ENCODE measurements at places on chromosomes 2 and 18.
A peak's percentile ranks its signal among the peaks of the same experiment; 100 is the strongest.

DNA sequence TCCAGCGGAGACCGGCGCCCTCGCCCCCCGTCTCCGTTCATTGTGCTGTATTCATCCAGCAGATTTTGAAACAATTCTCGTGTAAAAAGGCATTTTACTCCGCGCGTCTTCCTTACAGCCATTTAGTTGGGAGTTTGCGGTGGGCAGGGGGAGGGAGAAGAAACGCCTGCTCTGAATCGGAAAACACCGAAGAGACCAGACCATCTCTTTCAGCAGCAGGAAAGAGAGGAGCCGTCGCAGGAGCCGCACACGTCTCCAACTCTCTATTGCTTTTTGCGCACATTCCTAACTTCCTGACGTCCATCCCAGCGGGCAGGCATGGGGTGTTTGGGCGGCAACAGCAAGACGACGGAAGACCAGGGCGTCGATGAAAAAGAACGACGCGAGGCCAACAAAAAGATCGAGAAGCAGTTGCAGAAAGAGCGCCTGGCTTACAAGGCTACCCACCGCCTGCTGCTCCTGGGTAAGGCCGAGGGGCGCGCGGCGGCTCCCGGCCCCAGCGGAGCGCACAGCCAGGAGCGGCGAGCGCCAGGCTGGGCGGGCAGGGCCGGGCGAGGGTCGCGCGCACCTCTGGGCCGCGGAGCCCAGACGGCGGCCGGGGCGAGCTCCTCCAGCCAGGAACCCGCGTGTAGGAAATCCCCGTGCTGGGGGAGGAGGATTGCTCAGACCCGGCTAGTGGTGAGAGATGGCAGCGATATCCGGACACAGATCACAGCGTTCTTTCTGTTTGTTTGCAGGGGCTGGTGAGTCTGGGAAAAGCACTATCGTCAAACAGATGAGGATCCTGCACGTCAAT, 63.2 kb downstream of the GNAL start:
- DNase-seq = no peak

- DNase-seq = no peak
Measured at GRCh38 chr2:83587309-83587708, 871.8 kb downstream of the SUCLG1 start.

DNA sequence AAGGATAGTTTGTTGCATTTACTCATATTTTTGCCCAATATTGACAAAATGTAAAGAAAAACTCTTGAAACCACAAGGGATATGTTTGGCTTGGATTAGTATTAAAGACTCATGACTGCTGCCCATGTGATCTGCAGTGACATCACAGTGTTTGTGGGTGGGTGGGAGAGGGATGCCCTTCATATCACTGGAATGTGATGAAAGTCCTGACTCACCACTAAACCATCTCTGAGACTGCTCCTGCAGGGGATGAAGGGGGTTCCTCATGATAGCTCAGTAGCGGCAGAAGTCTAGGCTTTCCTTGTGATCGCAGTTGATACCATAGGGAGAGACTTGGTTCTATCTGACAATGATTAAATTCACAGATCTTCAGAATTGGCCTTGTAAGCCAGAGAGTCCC, 451.2 kb downstream of the CNTNAP5 start:
- DNase-seq = no peak

DNA sequence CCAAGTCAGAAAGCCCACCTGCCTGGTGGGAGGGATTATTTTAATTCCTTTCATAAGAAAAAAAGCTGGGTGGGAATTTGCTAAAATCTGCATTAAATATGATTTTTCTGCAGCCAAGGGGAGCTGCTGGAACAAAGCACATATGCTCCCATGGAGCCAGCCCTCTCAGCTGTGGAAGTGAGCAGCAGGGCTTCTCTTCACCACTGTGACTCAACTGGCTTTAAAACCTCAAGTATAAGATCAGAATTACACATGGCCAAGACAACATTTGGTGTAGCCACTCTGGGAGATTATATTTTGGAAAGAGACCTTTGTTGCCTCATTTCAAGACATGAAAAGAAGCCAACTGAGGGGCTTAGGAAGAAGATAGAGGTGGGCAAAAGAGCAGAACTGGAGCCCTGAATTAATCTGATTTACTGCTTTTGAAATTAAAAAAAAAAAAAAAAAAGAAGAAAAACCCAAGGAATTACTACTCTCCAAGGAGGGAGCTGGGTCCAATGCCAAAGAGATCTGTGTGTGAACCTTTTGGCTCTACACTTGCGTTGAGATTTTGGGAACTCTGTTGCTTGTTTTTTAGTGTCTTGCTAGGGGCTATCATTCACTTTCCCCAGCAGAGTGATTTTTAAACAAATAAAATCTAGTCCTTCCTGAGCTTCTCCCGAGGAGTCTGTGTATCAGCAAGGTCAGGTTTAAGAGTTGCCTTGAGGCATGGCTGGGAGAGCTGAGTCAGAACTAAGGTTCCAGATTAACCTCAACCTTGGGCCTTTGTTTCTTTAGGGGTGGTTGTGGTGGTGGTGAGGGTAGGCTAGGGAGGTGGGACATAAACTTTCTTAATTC, 6.0 kb downstream of the LHCGR start:
- DNase-seq = no peak

DNA sequence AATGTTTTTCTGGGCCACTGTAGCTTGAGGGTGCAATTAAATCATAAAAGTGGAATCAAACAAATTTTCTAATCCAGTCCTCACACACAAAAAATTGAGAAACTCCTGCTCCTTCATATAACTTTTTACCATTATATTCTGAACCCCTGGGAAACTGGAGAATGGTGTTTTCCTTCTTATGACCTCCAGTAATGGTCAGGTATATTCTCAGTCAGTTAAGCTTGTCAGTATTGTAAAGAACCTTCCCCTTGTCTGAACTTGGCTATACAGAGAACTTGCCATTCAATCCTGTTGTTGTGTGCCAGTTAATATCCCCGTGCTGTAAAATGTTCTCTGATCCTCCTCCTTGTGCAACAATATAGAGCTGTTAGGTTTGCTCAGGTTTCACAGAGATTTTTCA, 39.5 kb downstream of the ZNF804A start:
- DNase-seq = no peak

GRCh38 chr2:237733677-237734300, 64.8 kb upstream of the RBM44 start:
- peak; percentile 77 for DNase-seq

DNA sequence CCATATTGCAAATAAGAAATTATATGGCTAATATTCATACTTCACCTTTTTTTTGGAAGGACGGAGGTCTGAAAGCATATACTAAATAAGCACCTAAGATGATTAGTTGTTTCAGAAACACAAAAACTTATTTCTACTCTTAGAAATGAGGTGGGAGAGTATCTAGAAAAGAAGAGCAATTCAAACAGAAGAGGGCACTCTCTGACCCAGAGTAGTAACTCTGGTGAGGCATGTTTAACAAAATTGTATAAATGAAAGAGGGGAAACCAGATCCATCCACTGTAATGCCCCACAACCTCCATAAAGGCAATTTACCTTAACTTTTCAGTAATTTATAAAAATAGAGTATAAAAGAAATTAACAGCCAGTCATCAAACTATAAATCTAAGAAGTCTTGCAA, 669.6 kb upstream of the VRK2 start:
- no peak for DNase-seq

DNA sequence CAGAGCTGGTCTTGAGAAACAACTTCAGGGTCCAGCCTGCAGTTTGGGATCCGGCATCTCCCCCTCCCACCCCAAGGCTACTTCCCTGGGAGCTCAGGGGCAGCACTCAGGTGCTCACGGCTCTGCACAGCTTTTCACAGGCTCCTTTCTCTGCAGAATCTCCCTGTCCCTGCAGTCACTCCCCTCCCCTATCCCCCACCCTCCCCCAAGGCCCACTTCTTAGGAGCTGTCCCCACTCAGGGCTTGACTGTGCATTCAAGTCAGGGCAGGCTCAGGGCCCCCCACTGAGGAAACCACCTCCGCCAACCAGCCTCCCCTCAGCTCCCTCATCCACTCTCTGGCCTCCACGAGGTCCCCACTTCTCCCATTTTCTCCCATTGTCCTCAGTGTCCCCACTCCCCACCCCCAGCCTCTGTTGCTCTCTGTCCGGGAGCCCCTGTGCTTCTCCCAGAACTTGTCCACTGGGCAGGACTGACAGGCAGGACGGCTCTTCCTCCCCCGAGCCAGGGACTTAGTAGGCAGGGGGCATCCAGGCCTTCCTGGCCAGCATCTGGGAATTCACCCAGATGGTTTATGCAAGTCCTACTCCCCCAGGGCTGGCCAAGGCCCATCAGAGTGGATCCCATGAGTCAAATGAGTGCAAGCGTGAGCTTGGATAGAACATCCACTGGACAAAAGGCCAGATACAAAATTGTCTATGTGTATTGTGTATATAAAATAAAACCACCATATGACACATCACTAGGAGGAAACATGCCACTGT, 7.6 kb downstream of the NMUR1 start:
- no peak for DNase-seq
